H7 (cell line): ENCODE measurements at places on chromosomes 6 and 20.

DNA sequence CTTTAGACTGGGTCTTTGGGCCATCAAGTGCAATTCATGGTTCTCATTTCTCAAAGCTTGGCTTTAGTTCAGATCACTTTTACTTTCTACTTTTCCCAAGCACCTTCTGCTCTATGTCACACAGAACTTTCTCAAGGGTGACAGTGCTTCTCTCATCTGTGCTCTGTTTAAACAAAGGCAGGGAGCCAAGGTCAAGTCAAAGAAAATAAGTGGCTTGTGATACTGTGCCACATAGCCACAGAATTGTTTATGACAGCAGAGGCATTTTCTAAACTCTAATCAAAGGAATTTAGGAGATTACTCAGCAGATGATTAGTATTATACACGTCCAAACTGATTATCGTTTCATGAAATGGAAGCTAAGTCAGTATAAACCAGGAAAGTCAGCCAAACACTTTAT is 348.0 kb downstream of the HDGFL1 start:
- no peak for DNase-seq

GRCh38 chr6:6508643-6509042 is 79.9 kb upstream of the LY86 start:
- DNase-seq, result no peak

- DNase-seq, result no peak
Measured at GRCh38 chr20:5030348-5031205, 29.3 kb upstream of the SLC23A2 start.

DNA sequence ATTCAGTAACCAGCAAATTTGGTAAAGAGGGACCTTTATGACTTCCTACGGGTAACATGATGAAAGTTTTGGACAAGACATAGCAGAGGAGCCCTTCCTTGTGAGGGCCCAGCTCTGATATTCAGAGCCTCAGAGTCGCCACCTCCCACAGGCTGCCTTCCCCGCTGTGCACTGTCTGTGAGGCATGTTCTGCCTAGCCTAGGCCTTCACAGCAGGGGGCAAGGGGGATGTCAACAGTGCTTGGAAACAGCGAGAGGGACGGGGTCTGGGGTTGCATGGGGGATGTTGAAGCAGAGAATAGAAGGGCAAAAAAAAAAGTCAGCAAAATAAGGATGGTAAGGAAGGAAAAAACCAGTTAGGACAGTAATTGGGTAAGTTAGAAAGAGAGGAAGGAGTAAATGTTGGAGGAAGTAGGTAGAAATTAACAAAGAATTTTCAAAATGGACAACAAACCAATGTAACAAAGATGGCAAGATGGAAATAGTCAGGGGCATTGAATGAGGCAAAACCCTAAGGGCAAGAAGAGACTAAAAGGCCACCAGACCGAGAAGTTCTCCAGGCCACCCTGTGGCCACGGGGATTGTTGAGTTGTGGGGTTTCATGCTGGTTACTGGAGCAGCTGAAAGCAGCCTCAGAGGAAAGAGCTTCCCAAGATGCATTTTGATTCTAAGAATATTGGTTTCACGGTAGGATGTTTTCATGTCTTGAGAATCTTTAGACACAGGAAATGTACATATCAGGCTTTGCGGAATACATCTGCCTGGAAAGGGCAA is 139.8 kb downstream of the LY86 start:
- DNase-seq, result peak; percentile 41

GRCh38 chr6:13412639-13413465 is 74.5 kb downstream of the GFOD1 start:
- DNase-seq, result no peak
